Substantia nigra (tissue), 51 donors: ENCODE measurements at places on chromosomes 1 and 21.

DNA sequence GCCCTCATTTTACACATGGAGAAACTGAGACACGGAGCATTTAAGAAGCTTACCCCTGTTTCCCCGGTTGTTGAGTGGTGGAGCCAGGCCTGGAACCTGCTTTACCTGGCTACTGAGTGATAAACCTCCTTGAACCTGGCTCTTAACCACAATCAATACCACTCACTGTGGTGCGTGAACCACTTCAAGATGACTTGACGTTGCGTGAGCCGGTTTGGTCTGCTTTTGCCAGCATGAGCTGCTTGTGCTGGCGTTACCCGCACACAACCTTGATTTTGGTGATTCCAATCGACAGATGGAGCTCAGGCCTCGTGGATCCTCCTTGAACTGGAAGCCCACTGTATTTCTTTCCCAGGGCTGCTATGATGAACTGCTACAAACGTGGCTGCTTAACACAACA, 6.1 kb upstream of the TINAGL1 start:
- DNase-seq, result no peak

DNA sequence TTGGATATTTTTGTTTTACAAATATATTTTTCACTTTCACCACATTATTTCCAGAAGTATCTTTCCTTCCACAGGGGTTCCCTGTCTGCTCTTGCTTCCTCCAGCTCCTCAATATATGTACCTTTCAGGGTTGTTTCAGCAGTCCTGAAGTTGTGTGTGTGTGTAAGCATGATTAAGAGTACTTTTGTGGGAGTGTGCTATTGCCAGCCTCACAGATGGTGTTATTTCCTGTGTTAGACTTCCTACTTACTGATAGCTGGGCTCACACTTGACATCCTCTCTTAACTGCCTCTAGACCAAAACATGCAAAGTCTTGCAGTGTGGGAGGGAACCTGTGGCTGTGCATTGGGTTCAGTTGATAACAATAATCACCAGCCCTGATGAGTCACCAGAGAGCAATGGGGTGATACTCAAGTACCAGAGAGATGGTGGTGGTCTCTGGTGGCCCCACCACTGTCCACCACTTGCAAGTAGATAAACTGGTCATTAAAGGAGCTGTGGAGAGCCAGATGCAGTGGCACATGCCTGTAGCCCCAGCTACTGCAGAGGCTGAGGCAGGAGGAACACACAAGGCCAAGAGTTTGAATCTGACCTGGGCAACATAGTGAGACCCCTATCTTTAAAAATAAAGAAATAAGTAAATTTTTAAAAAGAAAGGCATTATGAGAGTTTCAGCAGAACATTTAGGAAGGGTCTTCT, 126.7 kb downstream of the NR5A2 start:
- no peak for DNase-seq

DNA sequence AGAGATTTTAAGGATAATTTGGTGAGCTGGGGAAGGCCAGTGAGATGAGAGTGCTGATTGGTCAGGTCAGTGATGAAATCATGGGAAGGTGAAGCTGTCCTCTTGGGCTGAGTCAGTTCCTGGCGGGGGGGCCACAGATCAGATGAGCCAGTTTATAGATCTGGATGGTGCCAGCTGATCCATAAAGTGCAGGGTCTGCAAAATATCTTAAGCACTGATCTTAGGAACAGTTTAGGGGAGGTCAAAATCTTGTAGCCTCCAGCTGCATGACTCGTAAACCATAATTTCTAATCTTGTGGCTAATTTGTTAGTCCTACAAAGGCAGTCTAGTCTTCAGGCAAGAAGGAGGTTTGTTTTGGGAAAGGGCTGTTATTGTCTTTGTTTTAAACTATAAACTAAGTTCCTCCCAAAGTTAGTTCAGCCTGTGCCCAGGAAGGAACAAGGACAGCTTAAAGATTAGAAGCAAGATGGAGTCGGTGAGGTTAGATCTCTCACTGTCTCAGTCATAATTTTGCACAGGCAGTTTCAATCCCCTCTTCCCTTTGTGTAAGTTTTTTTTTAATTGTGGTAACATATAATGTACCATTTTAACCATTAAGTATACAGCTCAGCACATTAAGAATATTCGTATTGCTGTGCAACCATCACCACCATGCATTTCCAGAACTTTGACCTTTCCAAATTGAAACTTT, 39.4 kb downstream of the PTAFR start:
- DNase-seq, result no peak

DNA sequence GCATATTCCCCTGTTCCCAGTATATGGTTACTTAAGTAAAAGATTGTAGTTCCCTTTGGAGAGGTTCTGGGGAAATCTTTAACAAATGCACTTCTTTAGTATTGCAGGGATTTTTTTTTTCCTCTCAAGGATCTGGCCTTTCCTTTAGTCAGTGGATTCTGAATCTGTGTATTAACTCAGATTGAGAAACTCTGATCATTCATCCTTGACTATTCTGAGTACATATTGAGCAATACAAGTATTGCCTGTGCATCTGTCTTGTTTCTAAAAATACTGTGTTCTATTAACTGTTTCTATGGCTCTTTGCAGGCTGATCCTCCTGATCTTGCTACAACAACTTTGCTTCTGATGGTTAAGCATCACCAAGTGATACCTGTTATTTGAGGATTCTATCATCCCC, 67.8 kb upstream of the FGGY start:
- no peak for DNase-seq

- DNase-seq, result no peak
Measured at GRCh38 chr1:54791880-54792522, 9.1 kb downstream of the TTC22 start.

DNA sequence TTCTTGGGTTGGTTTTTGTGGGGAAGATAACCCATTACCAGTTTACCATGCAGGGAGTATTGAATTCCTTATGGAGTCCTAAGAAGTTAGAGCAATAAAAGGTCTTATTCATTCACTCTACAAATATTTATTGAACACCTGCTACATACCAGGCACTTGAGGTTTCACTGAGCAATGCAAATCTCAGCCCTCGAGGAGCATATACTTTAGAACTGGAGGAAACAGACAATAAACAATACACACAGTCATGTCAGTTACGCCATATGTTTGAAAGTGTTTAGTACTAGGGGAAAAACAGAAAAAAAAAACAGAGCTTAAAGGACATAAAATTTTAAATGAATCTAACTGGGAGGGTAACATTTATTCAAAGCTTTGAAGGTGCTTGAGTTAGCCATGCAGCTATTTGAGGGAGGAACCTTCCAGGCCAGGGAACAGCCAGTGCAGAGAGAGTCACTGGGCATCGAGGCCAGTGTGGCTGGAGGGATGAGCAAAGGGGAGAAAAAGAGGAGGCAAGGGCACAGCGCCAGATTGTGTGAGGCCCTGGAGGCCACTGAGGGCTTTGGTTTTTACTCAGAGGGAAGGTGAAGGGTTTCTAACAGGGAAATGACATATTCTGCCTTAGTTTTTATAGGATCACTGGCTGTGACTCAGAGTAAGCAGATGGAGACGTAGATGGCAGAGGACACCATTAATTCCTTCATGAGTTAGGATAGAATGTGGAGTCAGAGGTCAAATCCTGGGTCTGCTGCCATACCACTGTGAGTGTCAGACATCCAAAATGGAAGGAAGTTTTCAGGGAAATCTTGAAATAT, 32.7 kb downstream of the C1orf21 start:
- no peak for DNase-seq

DNA sequence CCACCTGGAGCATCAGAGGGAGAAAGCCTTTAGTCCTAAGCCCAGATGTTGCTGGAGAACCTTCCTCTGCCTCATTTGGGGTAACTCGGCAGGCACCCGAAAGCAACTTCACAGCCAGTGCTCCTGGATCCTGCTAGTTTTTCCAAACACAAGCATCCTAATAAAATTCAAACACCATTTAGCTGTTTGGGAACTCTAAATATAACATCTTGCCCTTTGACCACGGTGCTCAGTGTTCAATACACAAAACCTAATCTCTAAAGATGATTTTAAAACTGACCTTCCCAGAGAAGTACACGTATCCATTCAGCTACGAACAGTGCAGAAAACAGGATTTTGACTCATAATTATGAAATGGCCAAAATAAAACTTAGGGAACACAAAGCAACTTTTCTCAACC, 40.3 kb downstream of the PROX1 start:
- no peak for DNase-seq
